ENCODE measurements at places on chromosomes 16 and 17. TPM values are rescaled to one million over a fixed set of nuclear protein-coding genes. Genes with fewer than 3 reads are reported as not detected.

Gene KIFC3
- 51.5 TPM for total RNA-seq

Gene BFAR
- 114 TPM for total RNA-seq

Gene DHRS13
- total RNA-seq, result 5.2 TPM

Gene KREMEN2
- total RNA-seq, result 10.8 TPM

Gene JPH3
- 1.2 TPM for total RNA-seq

Gene TBC1D3I
- total RNA-seq, result 0.54 TPM

Gene TERB1
- total RNA-seq, result not detected

Gene EVPLL
- total RNA-seq, result not detected

Gene CHP2
- total RNA-seq, result not detected

Gene PRR29
- total RNA-seq, result 0.10 TPM

Gene NOTUM
- 2.0 TPM for total RNA-seq

Gene ADAD2
- not detected for total RNA-seq

Gene ZSWIM7
- 17.5 TPM for total RNA-seq

Gene SEPTIN12
- not detected for total RNA-seq

Gene G6PC1
- 0.08 TPM for total RNA-seq

Gene GRIN2C
- total RNA-seq, result 0.10 TPM

Gene MSLN
- total RNA-seq, result 1.1 TPM

Gene NPIPB8
- not detected for total RNA-seq

Gene KRTAP4-5
- total RNA-seq, result not detected

Gene B9D1
- total RNA-seq, result 19.1 TPM

Gene MPO
- total RNA-seq, result not detected

Gene RNF167
- 95.8 TPM for total RNA-seq

Gene KRTAP2-1
- not detected for total RNA-seq

Gene DNAAF8
- 2.3 TPM for total RNA-seq

Gene WFIKKN1
- total RNA-seq, result 2.0 TPM

Gene CRYBA1
- total RNA-seq, result not detected

Gene KRT39
- not detected for total RNA-seq

Gene EVI2B
- 0.08 TPM for total RNA-seq

Gene SEPTIN1
- total RNA-seq, result 1.7 TPM

Gene YBX2
- 54.9 TPM for total RNA-seq

Gene RAB26
- total RNA-seq, result 92.2 TPM

Gene CLDN6
- 1.2 TPM for total RNA-seq

Gene KRTAP16-1
- not detected for total RNA-seq

Gene MARVELD3
- total RNA-seq, result 0.08 TPM

Gene ANKRD40CL
- not detected for total RNA-seq

Gene CXCL16
- 5.3 TPM for total RNA-seq

Gene SLC9A5
- 1.7 TPM for total RNA-seq

Gene TEKT5
- not detected for total RNA-seq
